ENCODE measurements at places on chromosomes 2 and 18. TPM values are rescaled to one million over a fixed set of nuclear protein-coding genes. Genes with fewer than 3 reads are reported as not detected.

Gene CNPPD1
- total RNA-seq, result 33.5 TPM

Gene SP9
- total RNA-seq, result not detected

DNA sequence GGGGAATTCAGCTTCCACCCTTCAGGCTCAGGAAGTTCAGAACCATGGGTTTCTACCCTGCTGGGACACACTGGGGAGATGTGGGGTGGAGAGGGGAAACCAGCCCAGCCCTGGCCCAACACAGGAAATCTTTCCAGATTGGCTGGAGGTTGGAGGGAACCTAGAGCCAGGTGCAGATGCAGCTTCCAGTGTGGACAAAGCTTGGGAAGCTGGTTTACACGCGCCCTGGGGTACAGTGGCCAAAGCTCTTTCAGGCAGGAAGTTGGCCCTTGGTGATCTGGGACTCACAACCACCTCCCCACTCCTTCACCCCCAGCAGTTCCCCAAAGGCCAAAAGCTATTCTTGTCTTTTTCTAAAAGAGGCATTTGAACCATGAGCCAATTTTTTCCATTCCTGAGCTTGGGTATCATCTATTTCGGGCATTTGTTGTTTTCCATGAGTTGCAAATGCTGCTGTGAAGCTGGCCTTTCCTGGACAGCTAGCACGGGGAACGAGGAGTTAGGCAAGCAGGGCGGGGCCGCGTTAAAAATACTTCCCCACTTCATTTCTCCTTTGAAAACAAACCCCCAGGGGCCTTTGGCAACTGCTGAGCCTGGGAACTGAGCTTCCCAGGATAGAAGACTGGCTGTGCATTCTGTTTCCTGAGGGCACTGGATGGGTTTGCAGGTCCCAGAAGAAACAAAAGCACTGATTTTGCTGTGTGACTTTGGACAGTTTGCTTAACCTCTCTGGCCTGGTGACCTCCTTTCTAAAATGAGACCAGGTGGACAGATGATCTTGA lies 3.1 kb upstream of the ARID5A start:
- DNase-seq, result peak; percentile 37
- peak overlapping the region; percentile 50 for H3K27ac ChIP-seq

- H3K4me1 ChIP-seq, result no peaks in the 10 kb centered on the region
- no peak overlapping the region for H3K4me3 ChIP-seq
- peaks cover 5% of the 10 kb centered on the region for H3K27me3 ChIP-seq
- no peak for DNase-seq
- H3K36me3 ChIP-seq, result no peaks in the 10 kb centered on the region
Observed at GRCh38 chr2:64923385-64923710, 65.9 kb upstream of the SLC1A4 start.

DNA sequence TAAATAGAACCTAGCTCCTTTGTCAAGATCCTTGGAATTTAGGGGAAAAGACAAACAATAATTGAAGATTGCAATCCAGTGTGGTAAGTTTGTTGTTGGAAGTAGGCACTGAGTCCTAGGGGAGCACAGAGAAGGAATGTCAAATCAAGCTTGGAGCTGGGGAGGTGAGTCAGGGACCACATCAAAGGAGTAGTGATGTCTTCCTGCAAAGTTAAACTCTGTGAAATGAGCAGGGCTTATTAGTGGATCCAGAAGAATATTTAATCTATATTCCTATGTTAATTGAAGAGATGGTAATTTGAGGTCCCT lies 41.7 kb upstream of the NABP1 start:
- H3K27ac ChIP-seq, result peak overlapping the region; percentile 76
- H3K27me3 ChIP-seq, result no peaks in the 10 kb centered on the region
- peaks cover 26% of the 10 kb centered on the region for H3K4me1 ChIP-seq
- no peak overlapping the region for H3K4me3 ChIP-seq
- DNase-seq, result peak; percentile 55

DNA sequence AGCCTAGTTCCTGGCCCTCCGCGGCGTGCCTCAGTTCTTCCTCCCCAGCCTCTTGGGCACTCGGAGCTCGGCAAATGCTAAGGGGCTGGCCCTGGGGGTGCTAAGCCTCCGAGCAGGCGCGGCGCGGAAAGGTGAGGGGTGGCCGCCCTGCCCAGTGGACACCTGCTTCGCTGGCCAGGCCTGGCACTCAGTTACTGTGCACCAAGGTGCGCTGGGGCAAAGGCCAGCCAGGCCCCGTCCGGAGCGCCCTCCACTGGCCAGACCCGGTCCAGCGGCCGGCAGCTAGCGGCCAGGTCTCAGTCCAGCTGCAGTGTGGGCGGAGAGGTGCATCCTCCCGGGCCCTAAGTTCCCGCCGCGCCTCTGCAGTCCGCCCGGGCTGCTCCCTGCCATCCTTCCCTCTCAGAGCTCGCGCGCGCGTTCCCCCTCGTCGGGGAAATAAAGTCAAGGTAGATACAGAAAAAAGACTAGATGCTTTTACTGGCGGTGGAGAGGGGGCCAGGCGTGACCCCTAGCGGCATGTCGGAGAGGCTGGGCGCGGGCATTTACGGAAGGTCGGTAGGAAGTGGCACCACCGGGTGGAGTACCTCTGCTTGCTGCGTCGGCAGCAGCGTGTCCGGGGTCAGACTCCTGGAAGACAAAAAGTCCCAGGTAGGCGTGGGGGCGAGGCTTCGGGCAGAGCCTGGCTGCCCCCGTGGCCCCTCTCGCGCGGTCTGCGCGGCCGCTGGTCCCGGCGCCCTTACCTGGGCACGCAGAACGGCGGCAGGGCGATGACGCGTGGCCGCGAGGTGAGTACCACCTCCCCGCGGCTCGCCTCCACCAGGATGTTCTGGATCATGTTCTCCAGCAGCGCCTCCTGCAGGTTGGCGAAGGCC lies 9.4 kb upstream of the CRYBA2 start:
- H3K4me1 ChIP-seq, result no peaks in the 10 kb centered on the region
- H3K27me3 ChIP-seq, result peaks cover 59% of the 10 kb centered on the region
- no peak overlapping the region for H3K27ac ChIP-seq
- no peak overlapping the region for H3K4me3 ChIP-seq
- DNase-seq, result peak; percentile 12

GRCh38 chr2:83900862-83901261 lies 558.2 kb downstream of the SUCLG1 start:
- H3K4me1 ChIP-seq, result no peaks in the 10 kb centered on the region
- no peak overlapping the region for H3K4me3 ChIP-seq
- peak; percentile 33 for DNase-seq
- no peak overlapping the region for H3K27ac ChIP-seq
- no peaks in the 10 kb centered on the region for H3K27me3 ChIP-seq

GRCh38 chr2:45260946-45261345 lies 251.7 kb upstream of the SIX2 start:
- H3K27ac ChIP-seq, result no peak overlapping the region
- H3K36me3 ChIP-seq, result no peaks in the 10 kb centered on the region
- H3K27me3 ChIP-seq, result no peaks in the 10 kb centered on the region
- no peak overlapping the region for H3K4me3 ChIP-seq
- H3K4me1 ChIP-seq, result no peaks in the 10 kb centered on the region

DNA sequence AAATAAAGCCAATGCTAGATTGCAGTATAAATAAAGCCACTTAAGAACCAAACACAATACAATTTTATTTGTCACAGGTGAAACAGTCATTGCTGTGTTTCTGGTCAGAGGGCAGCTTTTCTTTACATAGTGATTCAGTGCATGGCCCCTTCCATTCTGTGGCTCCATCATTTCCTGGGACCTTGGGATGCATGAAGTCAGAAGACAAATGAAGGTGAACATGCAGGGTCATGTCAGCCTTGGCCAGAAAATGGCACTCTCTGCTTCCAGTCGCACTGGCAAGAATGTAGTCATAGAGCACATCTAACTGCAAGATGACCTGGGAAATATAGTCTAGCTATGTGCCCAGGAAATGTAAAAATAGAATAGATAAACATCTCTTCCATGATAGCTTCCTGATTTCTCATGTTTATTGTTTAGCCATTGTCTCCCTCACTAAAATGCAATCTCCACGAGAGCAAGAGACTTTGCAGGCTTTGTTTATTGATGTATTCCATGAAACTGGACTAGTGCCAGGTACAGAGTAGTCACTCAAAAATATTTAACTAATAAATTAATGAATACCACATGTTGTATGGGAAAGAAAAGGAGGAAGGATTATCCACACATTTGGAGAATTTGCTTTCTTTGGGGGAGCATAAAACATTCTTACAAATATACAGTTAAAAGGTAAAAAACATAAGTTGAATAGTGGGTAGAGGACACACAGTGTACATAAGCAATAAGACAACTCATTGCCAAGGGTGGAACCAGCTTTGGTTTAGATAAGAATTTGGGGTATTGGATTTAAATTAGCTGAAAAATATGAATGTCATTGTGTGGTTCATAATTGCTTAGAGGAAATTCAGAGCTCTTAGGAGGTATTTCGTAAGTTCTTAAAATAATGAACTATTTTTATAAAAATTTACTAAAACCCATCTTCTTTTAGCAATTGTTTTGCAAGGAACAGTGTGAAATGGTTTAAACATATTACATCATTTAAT lies 343.8 kb downstream of the PID1 start:
- no peaks in the 10 kb centered on the region for H3K4me1 ChIP-seq
- no peak overlapping the region for H3K4me3 ChIP-seq
- no peaks in the 10 kb centered on the region for H3K36me3 ChIP-seq
- DNase-seq, result no peak

DNA sequence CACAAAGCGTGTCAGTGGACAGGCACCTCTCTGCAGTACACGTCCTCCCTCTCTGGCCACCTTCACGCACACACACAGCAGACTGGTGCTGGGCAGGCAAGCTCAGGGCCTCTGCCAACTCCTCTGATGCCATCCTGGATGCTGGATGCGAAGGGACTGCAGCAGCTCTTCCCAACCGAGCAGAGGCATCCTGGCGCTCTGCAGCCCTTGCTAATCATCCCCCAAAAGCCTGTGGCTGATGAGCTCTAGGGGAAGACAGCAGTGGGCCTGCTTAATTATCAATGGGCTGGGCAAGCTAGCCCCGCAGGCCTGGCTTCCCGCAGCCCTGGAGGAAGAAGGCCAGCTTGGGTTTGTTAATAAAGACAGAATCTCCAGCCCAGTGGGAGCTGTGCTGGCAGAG lies 71.3 kb upstream of the TEX51 start:
- no peak overlapping the region for H3K27ac ChIP-seq
- no peaks in the 10 kb centered on the region for H3K36me3 ChIP-seq
- DNase-seq, result no peak
- H3K4me1 ChIP-seq, result no peaks in the 10 kb centered on the region

Gene ERFE
- total RNA-seq, result 1.5 TPM

DNA sequence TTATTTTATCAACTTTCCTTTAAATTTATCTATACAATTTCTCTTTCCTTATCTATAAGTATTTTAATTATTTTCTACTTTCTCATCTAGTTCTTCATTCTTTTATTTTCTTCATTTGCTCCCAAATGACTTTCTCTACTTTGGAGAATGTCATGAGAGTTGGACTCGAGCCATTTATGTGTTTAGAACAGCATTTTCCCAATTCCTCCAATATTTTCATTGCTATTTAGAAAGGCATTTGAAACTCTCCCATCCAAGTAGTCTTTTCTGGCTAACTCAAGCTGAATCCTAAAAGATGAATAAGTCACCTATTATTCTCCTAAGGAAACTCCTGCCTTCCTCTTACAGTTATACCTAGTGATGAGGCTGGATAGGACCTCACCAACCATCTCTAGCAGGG lies 15.8 kb upstream of the FEZ2 start:
- no peak for DNase-seq
- H3K27me3 ChIP-seq, result no peaks in the 10 kb centered on the region

DNA sequence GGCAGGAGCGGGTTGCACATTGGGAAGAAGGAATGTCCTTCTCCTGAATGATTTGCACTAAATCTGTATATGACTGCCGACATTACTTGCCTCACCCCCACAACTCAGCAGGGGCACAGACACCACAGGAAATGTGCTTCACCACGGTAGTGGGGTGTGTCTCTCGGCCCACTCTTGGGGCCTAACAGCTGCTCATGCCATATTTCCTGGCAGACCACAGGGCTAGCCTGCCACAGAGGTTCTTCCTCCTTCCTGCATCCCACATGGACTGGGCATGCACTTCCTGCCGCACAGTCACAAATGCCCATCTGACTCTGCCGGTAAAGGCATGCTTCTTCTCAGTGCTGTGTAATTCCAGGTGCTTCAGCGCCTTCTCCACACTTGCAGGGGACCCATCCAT lies 10.3 kb upstream of the PAPOLG start:
- no peaks in the 10 kb centered on the region for H3K27me3 ChIP-seq
- DNase-seq, result no peak
- no peak overlapping the region for H3K4me3 ChIP-seq
- H3K27ac ChIP-seq, result no peak overlapping the region
- no peaks in the 10 kb centered on the region for H3K36me3 ChIP-seq

Gene DYNAP
- not detected for total RNA-seq

Measured in fibroblast of lung (primary cell).